ENCODE measurements at places on chromosomes 6 and 20.

DNA sequence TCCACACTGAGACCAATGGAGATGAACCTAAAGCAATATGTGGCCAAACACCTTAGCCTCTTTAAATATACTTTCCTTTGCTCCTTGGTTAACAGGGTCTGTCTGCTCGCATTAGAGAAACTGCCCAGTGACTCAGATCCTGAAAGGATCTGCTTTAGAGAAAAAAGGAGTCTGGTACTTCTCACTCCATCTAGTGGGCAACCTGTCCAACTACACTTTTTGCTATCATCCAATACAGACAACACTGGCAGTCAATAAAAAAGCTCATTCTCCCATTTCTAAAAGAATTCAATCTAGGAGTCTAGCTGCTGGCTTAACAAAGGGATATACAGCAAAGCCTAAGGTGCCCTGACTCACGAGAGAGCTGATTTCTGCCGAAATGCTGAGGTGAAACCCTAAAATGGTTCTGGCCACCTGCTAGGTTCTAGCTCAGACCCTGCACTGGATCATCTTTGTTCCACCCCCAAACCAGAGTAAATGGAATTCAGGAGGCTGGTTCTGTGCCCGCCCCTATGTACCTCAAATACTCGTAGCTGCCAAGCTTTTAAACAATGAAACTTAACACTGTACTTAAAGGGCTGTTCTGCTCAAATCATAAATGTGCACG, 11.5 kb downstream of the GNL1 start:
- DNase-seq, result no peak

- DNase-seq, result no peak
Observed at GRCh38 chr20:60903325-60903971, 348.6 kb upstream of the CDH4 start.

GRCh38 chr6:151388236-151388635, 3.1 kb downstream of the ZBTB2 start:
- DNase-seq, result no peak

DNA sequence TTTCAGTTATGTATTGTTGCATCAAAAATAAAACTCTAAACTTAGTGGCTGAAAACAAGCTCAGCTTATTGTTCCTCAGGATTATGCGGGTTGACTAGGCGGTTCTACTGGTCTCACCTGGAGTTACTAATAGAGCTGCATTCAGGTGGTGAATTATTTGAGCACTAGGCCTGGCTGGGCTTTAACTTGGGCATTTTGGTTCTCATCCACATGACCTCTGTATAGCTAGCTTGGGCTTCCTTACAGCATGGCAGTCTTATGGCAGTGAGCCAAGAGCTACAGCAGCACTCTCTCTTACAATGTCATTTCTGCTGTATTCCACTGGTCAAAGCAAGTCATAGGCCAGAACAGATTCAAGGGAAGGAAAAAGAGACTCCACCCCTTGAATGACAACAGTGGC, 1.6 kb downstream of the PGBD1 start:
- no peak for DNase-seq

GRCh38 chr6:157710604-157711003, 112.4 kb upstream of the SNX9 start:
- no peak for DNase-seq

Data from hippocampal formation (tissue), 2 donors.